ENCODE measurements at places on chromosomes 5 and 9.

GRCh38 chr9:127712371-127712770, 3.1 kb downstream of the PTRH1 start:
- no peak for DNase-seq

DNA sequence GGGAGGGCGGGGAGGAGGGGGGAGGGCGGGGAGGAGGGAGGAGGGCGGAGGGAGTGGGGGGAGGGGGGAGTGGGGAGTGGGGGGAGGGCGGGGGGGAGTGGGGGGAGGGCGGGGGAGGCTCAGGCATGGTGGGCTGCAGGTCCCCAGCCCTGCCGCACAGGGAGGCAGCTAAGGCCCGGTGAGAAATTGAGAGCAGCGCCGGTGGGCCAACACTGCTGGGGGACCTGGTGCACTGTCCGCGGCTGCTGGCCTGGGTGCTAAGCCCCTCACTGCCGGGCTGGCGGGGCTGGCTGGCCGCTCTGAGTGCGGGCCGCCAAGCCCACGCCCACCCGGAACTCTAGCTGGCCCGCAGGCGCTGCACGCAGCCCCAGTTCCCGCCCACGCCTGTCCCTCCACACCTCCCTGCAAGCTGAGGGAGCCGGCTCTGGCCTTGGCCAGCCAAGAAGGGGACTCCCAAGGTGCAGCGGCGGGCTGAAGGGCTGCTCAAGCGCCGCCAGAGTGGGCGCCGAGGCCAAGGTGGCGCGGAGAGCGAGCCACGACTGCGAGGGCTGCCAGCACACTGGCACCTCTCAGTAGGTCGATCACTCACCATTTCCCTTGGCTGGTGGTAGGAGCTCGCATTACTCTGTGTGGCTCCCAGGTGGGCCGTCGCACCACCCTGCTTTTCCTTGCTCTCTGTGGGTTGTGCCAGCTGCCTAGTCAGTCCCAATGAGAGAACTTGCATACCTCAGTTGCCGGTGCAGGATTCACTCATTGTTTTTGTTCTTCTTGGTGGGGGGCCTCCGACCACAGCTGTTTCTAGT, 160.2 kb downstream of the CNTLN start:
- DNase-seq = no peak

- no peak for DNase-seq
Measured at GRCh38 chr5:159792180-159792579, 124.1 kb upstream of the ADRA1B start.

DNA sequence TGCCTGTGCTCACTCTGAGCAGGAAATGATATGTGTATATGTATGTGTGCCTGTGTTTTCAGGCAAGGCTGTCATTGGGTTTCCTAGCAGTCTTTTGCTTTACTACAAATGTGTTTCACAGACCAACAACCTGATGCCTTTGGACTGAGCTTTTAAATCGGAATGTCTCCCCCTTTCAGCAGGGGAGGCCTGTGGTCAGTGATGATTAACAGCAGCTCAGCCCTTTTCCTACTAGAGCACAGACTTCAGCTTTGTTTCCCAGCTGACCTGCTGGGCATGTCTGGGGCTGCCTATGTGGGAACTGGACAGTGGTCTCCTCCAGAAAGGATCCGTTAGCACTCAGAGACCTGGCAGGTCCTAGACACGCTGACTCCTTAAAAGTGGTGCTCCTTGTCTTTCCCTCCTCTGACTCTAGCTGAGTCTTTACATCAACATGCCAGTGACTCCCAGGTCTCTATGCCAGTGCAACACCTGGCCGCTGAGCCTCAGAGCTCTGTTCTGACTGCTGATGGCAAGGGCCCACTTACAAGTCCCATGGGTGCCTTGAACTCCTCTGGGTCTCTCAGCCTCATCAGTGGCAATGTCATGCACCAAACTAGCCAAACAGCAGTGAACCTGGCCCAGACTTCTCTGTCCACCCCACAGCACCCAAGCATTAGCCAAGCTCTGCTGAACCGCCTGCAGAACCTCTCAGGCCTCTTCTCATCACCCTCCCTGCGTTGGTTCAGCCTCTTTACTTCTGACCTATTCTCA, 7.7 kb downstream of the MACROH2A1 start:
- DNase-seq = no peak

- no peak for DNase-seq
Measured at GRCh38 chr9:98807814-98808195, 335 bp downstream of the GALNT12 start.

DNA sequence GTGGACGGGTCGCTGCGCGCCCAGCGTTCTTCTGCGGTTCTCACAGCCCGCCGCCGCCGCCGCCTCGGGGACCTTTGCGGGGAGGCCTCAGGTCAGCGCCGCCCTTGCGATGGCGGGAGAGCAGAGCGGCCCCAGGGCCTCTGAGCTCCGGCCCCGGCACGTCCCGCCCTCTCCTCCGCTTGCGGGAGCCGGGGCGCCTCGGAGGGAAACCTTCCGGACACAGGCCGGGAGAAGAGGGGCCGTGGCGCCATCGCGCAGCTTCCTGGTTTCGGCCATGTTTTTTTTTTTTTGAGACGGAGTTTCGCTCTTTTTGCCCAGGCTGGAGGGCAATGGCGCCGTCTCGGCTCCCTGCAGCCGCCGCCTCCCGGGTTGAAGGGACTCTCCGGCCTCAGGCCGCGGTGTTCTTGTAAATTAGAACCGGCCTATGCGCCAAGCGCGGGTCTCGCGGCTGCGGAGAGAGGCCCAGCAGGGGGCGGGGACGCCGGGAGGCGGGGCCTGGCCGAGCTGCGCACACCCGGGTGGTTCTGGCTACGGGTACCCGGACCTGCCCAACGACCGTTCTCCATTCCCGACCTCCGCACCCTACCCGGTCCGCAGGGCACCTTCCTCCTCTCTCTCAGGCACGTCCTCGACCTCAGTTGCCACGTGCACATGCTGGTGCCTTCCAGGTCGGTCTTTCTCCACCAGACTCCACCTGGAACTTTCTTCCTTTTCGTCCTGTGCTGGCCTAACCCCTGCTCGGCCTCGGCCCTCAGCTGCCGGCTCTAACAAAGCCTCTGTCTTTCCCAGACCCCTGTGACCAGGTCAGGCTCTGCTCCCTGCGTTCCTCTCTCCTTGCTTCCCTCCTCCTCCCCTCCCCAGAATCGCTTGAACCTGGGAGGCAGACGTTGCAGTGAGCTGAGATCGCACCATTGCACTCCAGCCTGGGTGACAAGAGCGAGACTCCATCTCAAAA, 28.8 kb upstream of the MGAT1 start:
- DNase-seq = peak; percentile 59

GRCh38 chr9:38619556-38620447, 594 bp downstream of the ANKRD18A start:
- no peak for DNase-seq

DNA sequence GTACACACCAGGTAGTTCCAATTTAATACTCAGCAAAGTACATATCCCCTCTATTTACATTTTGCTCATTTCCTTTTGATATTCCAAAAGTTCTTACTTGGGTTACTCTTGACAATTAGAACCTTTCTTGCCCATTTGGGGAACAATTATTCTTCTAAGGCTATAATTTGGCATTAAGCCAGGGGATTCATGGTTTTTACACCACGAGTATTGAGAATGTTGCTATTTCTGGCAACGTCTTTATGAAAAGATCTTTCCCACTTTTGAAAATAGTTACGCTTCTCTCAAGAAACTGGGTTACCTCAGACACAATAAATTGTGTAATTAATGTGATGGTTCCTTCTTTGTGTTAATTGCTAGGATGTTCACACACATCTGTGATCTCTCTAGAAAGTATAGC, 11.5 kb upstream of the CAAP1 start:
- no peak for DNase-seq

GRCh38 chr9:26172301-26172700, 494.1 kb upstream of the TUSC1 start:
- DNase-seq = no peak

DNA sequence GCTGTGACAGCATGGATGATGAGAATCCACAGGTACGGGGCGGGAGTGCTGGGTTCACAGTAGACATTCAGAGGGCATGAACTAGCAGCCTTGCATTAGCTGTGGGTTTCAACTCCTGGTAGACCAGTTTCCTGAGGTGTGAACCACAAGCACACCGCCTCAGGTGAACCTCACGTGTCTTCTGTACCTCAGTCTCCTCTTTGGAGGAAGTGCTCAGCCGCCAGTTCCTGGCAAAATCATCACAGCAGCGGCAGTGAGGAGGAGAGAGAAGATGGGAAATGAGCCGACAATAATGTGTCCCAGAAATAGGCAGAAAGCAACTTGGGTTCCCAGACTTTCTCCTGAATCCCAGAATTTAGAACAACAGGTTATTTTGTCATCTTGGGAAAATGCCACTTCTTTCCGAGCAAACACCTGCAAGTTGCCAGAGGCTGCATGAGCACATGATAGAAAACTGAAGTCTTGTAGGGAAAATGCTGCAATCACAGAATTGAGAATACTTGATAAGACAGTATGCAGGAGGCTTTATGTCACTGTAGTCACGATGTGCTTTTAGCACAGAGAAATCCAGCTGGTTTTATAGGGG, 258.5 kb downstream of the AOPEP start:
- DNase-seq = no peak

DNA sequence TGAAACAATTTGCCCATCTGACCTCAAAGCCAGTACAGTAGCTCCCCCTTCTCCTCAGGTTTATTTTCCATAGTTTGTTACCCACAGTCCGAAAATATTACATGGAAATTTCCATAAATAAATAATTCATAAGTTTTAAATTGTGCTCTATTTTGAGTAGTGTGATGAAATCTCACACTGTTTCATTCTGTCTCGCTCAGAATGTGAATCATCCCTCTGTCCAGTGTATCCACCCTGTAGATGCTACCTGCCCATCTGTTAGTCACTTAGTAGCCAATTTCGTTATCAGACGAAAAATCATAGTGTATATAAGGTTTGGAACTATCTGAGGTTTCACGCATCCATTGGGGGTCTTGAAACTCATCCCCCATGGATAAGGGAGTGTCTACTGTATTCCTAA, 100.7 kb upstream of the IL7R start:
- DNase-seq = no peak

DNA sequence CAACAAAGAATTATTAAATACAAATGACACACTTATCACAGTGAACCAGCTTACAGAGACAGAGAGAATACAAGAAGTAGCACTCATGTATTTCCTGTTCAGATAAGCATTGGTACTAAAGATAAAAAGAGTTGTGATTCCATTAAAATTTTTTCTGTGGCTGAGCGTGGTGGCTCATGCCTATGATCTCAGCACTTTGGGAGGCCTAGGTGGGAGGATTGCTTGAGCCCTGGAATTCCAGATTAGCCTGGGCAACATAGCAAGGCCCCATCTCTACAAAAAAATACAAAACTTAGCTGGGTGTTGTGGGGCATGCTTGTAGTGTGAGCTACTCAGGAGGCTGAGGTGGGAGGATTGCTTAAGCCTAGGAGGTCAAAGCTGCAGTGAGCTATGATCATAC, 32.9 kb downstream of the FCHO2 start:
- no peak for DNase-seq

- no peak for DNase-seq
Measured at GRCh38 chr9:7186175-7186574, 428.4 kb downstream of the KDM4C start.

DNA sequence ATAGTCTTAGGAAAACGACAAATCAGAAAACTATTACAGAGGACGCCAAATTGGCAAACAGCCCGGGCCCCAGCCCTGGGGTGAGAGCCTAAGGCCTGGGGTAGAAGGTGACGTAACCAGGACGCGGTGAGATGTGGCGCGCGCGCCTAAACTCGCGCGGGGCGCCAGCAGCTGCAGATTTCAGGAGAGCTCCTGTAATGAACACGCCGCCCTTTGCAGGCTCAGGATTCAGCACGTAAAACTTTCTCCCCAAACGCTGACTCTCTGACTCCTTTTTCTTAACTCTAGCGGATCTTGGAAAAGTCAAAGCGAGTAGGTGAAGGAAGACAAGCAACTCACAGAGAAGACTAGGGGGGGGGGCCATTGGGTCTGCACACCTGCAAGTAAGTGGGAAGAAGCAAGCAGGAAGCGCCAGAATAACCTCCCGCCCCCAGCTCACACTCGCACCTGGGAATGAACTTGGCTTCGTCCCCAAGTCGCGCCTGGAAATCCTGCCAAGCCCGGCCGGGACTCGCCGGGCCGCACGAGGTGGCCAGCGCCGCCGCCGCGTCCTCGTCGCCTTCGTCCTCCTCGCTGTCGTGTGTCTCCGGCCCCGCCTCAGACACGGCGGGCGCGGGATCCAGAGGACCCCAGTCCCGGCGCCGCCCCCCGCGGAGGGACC, 822 bp downstream of the RASEF start:
- no peak for DNase-seq

DNA sequence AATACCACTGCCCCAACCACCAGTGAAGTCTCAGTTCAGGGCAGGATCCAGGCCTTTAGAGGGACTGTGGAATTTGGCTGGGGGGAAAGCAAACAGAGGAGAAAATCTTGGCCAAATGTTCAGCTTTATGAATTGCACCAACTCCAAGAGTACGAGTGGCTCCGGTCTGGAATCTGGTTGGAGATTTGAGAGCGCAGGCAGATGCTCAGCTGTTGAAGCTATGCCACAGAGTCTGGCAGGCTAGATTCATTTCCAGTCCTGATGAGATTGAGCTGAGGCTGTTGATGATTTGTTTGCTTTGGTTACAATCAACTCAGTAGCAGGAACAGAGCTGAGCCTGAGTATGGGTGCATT, 9.1 kb upstream of the HSPB3 start:
- DNase-seq = no peak

DNA sequence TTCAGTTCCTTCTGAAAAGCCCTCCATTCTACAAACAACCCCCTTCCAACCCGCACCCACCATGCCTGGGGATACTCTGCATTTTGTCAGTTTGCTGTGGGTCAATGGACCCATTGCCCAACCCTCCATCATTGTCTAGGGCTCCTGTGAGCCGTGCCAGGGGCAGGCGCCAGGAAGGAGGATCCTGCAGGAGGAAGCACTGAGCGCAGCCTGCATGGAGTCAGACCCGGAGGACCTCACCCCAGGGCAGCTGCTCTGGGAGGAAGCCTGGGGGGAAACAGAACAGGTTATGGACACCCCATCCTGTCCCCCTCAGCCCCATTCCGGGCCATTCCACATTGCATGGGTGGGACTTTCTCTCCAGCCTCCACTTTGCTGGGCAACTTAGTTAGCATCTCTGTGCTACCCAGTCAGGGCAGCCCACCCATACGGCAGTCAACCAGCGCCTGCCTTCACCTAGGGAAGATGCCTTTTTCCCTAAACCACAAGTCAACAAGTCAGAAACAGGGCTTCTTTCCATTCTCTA, 48.6 kb upstream of the VDAC1 start:
- no peak for DNase-seq

GRCh38 chr9:119334745-119335144, 34.5 kb downstream of the BRINP1 start:
- no peak for DNase-seq

DNA sequence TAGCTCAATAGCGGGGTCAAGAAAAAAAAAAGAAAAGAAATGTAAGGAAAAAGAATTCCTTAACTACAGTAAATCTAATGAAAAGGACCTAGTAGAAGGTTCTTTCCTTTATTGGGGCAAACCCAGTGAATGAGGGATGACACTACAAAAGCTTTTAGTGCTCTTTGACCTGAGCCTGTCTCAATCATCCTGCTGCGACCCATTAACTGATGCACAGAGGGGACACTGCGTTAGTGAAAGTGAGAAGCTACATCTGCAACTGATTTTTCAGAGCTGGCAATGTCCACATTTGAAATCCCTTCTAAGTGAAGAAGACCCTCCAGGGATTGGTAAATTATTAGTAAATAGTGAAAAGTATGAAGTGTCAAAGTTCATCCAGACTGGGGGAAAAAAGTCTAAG, 101.1 kb downstream of the OTULIN start:
- DNase-seq = no peak

Measured in SHP77 (cell line).